ENCODE measurements at places on chromosomes 1 and 21.

GRCh38 chr1:236103059-236103458 is 38.2 kb upstream of the NID1 start:
- no peak for DNase-seq

DNA sequence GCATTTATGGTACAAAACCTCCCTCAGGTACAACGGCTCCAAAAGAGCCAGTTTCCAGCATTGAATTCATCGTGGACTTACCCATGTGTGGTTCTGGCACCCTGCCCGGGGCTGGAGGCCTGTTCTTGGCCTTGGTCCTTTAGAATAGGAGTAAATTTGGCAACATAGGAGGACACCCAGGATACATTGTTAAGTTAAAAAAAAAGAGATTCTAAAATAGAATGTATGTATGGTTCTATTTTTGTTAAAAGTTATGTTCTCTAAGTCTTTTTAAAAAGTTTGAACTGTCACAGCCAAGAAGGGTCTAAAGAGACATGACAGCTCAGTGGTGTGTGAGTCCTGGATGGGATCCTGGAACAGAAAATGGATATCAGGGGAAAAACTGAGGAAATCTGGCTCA is 25.9 kb downstream of the EPHX1 start:
- peak; percentile 79 for DNase-seq

DNA sequence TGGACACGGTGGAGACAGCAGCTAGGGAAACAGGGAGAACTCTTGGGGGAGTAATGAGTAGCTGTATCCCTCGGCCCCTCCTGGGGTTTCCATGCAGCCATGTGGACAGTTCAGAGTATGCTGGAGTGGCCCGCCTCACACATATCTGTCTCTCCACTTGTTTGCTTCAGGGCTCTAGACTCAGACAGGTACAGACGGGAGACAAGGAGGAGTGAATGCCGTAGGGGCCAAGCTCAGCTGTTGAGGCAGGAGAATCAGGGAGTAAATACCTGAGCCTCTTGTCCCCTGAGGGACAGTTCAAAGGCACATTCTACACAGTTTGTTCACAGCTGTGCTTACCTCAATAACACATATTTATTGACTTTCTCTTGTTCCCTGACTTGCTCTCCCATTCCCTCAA is 7.7 kb upstream of the PTGFRN start:
- DNase-seq, result no peak

DNA sequence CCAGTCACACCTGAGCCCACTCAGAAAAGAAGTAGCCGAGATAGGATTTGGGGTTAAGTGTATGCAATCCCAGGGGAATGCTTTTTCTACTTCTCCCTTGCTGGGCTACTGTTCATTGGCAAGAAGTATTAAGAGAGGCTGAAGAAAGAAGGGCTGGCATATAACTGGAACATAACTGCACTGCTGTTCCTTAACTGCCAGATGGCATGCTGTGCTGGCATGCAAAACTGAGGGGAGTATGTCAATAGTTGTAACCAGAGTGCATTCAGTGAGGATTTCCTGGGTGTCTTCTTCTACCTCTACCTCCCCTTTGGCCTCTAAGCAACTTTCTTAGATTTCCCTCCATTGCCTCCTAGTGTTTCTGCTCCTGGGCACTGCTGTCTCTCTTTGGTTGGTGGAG is 66.4 kb downstream of the TNR start:
- DNase-seq, result no peak

DNA sequence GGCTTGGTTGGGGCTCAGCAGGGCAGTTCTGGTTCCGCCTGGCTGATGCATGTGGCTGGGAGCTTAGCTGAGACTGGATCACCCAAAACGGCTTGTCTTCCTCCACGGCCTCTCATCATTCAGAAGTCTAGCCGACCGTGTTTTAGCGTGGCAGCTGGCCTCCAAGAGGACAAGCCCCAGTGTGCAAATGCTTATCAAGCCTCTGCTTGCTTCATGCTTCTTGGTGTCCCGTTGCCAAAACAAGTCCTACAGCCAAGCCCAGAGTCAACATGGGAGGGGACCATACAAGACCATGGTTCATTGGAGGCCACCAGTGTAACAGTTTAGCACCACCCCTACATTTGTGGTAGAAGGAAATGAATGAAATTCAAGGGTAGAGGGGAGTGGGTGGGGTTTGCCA is 10.5 kb upstream of the KDF1 start:
- DNase-seq, result peak; percentile 44

GRCh38 chr1:156692925-156693847 is 12.2 kb downstream of the CRABP2 start:
- no peak for DNase-seq

- DNase-seq, result no peak
Measured at GRCh38 chr21:45331531-45332147, 43.9 kb upstream of the POFUT2 start.

DNA sequence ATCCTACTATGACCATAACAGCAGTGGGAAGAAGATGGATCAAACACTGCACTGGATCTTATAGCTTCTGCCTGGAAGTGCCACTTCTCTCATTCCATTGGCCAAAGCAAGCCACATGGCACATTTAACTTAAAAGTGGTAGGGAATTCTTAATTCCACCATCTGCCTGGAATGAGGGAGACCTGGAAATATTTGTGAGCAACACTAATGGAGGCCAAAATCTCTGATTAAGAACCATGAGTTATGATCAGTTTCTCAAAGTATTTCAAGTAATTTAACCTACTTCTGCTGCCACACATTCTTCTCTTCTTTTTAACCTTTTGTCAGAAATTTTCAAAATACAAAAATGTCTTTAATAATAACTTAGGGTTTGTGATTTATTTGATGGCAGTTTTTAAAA is 154.0 kb upstream of the C1orf87 start:
- no peak for DNase-seq

- no peak for DNase-seq
Measured at GRCh38 chr1:72278461-72278860, 3.9 kb downstream of the NEGR1 start.

GRCh38 chr1:65442442-65442841 is 22.0 kb downstream of the LEPR start:
- DNase-seq, result no peak

GRCh38 chr1:6348511-6349191 is 44.9 kb downstream of the ACOT7 start:
- DNase-seq, result peak; percentile 15

- DNase-seq, result no peak
Measured at GRCh38 chr1:228513236-228513900, 26.2 kb downstream of the RNF187 start.

DNA sequence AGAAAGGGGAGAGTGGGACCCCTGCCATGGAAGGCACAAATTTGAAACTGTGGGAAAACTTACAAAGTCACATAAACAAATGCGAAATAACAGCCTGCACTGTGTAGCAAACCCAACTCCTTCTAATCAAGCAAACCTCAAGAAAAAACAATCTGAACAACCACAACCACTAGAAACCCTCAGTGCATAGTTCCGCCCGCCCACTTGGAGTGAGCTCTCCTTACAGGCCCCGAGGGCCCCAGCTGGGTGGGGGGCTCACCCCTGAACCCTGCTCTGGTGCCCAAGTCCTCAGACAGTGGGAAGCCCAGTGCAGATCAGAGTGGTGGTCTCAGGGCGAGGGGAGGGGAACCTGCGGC is 931 bp upstream of the MXRA8 start:
- DNase-seq, result peak; percentile 90

DNA sequence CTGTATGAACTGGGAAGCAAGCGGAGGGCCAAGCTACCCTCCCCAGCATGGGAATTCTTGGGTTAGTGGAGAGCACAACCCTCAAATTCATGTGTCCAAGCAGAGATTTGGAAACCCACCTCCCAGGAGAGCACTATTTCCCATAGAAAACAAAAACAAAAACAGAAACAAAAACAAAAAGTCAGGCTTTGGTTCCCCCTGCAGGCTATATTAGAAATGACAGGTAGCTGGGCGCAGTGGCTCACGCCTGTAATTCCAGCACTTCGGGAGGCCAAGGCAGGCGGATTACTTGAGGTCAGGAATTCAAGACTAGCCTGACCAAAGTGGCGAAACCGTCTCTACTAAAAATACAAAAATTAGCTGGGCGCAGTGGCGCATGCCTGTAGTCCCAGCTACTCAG is 10.8 kb downstream of the MINDY1 start:
- DNase-seq, result peak; percentile 49

DNA sequence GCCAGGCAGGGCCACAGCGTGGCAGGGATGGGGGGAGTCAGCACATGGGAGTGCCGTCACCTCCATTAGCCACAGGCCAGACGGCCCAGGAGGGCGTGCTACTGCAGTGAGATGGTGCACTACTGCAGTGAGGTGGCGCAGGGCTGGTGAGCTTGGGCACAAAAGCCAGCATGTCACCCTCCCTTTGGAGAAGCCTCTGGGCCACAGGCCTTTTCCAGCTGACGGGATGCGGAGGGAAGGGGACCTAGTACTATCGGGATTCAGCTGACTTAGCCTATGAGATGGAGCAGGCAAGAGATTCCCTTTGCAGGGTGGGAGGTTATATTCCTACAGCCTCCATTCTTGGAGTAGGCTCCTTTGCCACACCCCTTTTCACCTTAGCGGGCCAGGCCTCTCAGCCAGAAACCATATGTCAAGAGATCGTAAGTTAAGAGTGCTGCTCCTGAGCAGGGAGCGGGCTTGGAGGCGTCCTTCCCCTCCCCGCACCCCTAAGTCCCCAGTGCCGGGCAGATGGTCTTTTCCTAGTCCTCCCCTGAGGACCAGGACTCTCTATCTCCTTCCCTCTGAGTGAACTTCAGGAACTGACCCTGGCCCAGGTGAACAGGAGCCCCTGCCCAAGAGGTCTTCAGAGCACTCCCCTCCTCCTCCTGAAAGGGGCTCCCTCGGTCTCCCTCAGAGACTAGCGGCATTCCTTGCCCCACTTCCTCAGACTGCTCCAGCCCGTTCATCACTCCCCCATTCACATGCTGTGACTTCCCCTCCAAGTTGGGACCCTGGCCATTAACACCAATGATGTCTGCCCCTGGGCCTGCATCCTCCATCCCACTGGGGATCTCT is 8.2 kb downstream of the NES start:
- DNase-seq, result no peak

- no peak for DNase-seq
Measured at GRCh38 chr1:235563513-235564061, 59.3 kb upstream of the B3GALNT2 start.

- no peak for DNase-seq
Measured at GRCh38 chr1:155934936-155935590, 850 bp upstream of the KHDC4 start.

GRCh38 chr1:207017615-207018559 is 14.7 kb downstream of the C1orf116 start:
- peak; percentile 27 for DNase-seq

GRCh38 chr1:109208394-109208793 is 5.3 kb upstream of the SARS1 start:
- peak; percentile 33 for DNase-seq

DNA sequence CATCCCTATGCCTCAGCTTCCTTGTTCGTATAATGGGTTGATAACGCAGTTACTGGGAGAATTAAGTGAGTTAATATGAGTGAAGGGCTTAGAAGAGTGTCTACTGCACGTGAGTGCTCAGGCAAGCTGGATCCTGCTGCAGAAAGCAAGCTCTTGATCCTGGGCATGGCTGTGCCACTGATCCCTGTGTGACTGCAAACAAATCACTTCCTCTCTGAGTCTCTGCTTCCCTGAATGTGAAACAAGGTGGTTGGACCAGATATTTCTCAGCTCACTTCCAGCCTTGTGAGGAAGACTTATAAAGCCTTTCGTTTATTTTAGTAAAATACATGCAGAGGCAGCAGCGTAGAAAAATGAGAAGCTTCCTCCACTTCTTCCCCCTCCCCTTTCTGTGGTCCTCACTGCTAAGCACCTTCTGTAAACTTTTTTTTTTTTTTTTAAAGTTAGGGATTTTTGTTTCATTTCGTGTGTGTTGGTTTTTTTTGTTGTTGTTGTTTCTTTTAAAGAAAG is 13.8 kb downstream of the PSEN2 start:
- DNase-seq, result no peak

DNA sequence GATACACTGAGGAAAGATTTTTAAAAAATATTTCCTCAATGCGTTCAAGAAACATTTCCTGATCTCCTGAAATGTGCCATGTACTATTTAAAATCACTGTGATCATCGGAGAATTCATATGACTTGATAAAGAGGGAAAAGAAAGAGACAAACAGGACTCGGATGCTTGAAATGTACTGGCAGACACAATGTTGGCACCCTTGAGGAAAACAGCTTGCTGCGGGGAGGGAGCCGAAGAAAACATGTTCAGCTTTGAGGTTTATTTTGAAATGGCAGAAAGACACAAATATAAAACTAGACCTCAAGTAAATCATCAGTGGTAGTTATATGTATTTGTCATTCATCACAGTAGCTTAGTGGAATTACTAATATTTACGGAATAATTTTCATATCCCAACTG is 100.9 kb upstream of the BRINP3 start:
- no peak for DNase-seq

- no peak for DNase-seq
Measured at GRCh38 chr1:55636696-55637095, 421.5 kb upstream of the USP24 start.

- no peak for DNase-seq
Measured at GRCh38 chr1:101017448-101017847, 8.1 kb downstream of the DPH5 start.

GRCh38 chr1:20725189-20726117 is 7.0 kb downstream of the SH2D5 start:
- DNase-seq, result peak; percentile 68

- no peak for DNase-seq
Measured at GRCh38 chr1:184615301-184615700, 139.4 kb downstream of the EDEM3 start.

All from fibroblast of lung (primary cell).